ENCODE measurements at places on chromosomes 1 and 21. TPM values are rescaled to one million over a fixed set of nuclear protein-coding genes. Genes with fewer than 3 reads are reported as not detected.

Gene CD1B
- not detected for total RNA-seq

Gene RBM15
- 7.0 TPM for total RNA-seq

Gene AMPD1
- not detected for total RNA-seq

Gene GUCA2B
- total RNA-seq: not detected

Gene COL6A2
- 15.4 TPM for total RNA-seq

Gene RPS6KA1
- total RNA-seq: 15.2 TPM

Gene CACHD1
- 1.4 TPM for total RNA-seq

Gene SPRR2D
- not detected for total RNA-seq
